SJSA1 (cell line): ENCODE measurements at places on chromosomes 3 and 15. TPM values are rescaled to one million over a fixed set of nuclear protein-coding genes. Genes with fewer than 3 reads are reported as not detected.

GRCh38 chr15:47887241-47887800 is 170.0 kb downstream of the SEMA6D start:
- no peak overlapping the region for H3K27ac ChIP-seq
- no peak overlapping the region for H3K4me3 ChIP-seq
- peaks cover 6% of the 10 kb centered on the region; the same call in 1 of the 2 replicates for H3K4me1 ChIP-seq
- DNase-seq = no peak
- no peaks in the 10 kb centered on the region for H3K27me3 ChIP-seq

Gene GNAT1
- total RNA-seq = not detected in 2 replicates

DNA sequence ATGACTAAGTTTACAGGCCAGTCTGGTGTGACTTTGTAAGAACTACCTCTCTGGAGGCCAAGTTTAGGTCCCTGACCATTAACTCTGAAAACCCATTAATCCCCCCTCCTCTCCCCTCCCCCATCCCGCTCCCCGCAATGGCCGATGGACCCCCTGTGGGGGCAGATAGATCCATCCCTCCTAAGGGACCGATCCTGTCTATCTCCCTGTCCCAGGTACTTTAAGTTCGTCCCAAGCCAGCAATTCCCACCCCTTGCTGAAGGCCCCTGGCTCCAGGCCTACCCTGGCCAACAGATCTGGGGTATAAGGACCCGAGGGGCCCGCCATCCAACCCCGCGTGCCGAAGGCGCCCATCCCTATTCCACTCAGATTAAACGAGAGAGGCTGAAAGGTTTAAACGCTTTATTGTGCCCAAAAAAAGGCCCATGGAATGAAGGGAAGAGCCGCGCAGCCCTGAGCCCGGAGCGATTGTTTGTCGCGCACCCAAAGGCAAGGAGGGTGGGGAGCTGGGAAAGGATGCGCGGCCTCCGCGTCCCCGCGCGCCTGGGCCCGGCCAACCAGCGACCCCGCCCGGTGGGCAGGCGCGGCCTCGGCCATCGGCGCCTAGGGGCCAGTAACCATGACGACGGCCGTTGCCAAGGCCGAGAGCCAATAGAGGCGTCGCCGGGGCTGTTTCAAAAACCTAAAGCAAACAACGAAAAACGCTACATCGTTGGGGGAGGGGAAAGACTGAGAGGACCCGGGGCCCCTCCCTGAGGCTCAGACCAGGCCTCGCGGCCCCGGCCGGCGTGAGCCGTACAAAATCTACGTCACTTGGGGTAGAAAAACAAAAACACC is 35.9 kb downstream of the HMCES start:
- H3K4me1 ChIP-seq = peaks cover 20% of the 10 kb centered on the region
- H3K4me3 ChIP-seq = peak overlapping the region; percentile 60
- H3K27me3 ChIP-seq = 0 out of 2 replicates have a peak, but pooled peaks cover 3% of the 10 kb centered on the region
- peaks cover 18% of the 10 kb centered on the region for H3K36me3 ChIP-seq
- DNase-seq = peak; percentile 91
- H3K27ac ChIP-seq = peak overlapping the region; percentile 82

GRCh38 chr3:177525987-177526712 is 328.9 kb upstream of the TBL1XR1 start:
- H3K27ac ChIP-seq = peak overlapping the region; percentile 77
- H3K27me3 ChIP-seq = no peaks in the 10 kb centered on the region
- peaks cover 23% of the 10 kb centered on the region for H3K4me1 ChIP-seq
- H3K36me3 ChIP-seq = no peaks in the 10 kb centered on the region
- no peak overlapping the region for H3K4me3 ChIP-seq
- DNase-seq = peak; percentile 77

Gene AMOTL2
- total RNA-seq = 86.3 and 142 TPM in 2 replicates

- no peaks in the 10 kb centered on the region for H3K4me1 ChIP-seq
- peaks cover 56% of the 10 kb centered on the region for H3K36me3 ChIP-seq
- no peak for DNase-seq
- no peak overlapping the region for H3K4me3 ChIP-seq
These were observed 29.4 kb downstream of the TP53BP1 start for GRCh38 chr15:43463507-43463906.

Gene PLS1
- 5.2 and 5.4 TPM in 2 replicates for total RNA-seq

DNA sequence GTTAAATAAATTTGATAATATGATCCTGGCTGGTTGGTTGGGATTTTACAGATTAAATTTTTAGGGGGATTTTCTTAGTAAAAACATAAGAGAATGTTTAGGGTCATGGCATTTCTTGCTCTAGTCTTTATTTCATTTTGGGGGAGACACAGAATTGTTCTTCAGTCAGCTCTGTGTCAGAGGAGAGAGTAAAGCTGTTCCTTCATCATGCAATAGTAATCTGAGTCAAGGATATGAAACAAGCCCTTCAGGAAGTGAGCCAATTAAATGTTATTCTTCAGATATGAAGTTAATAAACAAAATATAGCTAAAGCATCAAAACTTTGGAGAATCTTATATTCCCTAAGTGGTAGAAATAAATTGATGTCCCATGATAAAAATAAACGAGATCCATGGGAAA is 22.9 kb upstream of the SLC4A7 start:
- H3K36me3 ChIP-seq = no peaks in the 10 kb centered on the region
- no peaks in the 10 kb centered on the region for H3K27me3 ChIP-seq
- peaks cover 34% of the 10 kb centered on the region for H3K4me1 ChIP-seq
- no peak overlapping the region for H3K4me3 ChIP-seq
- no peak overlapping the region for H3K27ac ChIP-seq

Gene NUP210
- 0.05 TPM in 1 of 2 replicates, not detected in the other for total RNA-seq

- peak overlapping the region; percentile 48 for H3K4me3 ChIP-seq
- peaks cover 29% of the 10 kb centered on the region for H3K27me3 ChIP-seq
- peaks cover 26% of the 10 kb centered on the region for H3K4me1 ChIP-seq
- H3K27ac ChIP-seq = peak overlapping the region; percentile 21
These were observed 1.3 kb downstream of the GREM1 start for GRCh38 chr15:32718821-32719716.

DNA sequence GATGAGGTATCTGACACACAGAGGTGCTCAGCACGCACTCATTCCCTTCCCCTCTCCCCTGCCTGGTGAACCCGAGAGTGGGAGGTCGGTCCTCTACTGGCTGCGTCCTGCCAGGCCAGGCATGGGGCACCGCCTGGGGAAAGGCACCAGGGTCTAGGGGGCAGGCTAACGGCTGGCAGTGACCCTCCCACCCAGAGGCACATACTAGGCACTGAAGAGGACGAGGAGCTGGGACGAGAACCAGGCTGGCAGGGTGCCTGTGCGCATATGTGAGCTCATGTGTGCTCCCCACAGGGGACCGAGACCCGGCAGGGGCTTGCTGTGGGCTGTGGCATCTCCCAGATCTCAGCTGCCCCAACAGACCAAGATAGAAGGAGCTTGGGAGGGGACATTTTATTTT is 86.7 kb downstream of the IQSEC1 start:
- no peaks in the 10 kb centered on the region for H3K4me1 ChIP-seq
- no peak for DNase-seq
- H3K27ac ChIP-seq = no peak overlapping the region
- no peak overlapping the region for H3K4me3 ChIP-seq

- no peak overlapping the region for H3K27ac ChIP-seq
- H3K27me3 ChIP-seq = no peaks in the 10 kb centered on the region
- peaks cover 16% of the 10 kb centered on the region for H3K4me1 ChIP-seq
- DNase-seq = no peak
- H3K4me3 ChIP-seq = no peak overlapping the region
These were observed 36.0 kb downstream of the CCDC54 start for GRCh38 chr3:107413264-107413663.

Gene LINGO1
- total RNA-seq = not detected in 2 replicates

- no peak for DNase-seq
- H3K4me3 ChIP-seq = no peak overlapping the region
- no peaks in the 10 kb centered on the region for H3K27me3 ChIP-seq
- no peaks in the 10 kb centered on the region for H3K36me3 ChIP-seq
- no peak overlapping the region for H3K27ac ChIP-seq
- H3K4me1 ChIP-seq = no peaks in the 10 kb centered on the region
These were observed 294.9 kb downstream of the RORA start for GRCh38 chr15:60933900-60934885.

- peaks cover 5% of the 10 kb centered on the region for H3K36me3 ChIP-seq
- no peaks in the 10 kb centered on the region for H3K27me3 ChIP-seq
- no peak overlapping the region for H3K4me3 ChIP-seq
- peaks cover 58% of the 10 kb centered on the region for H3K4me1 ChIP-seq
These were observed 4.1 kb downstream of the TJP1 start for GRCh38 chr15:29818141-29818540.

Gene IMPG2
- total RNA-seq = 0.05 and 0.09 TPM in 2 replicates

GRCh38 chr3:15794303-15794771 is 3.4 kb downstream of the ANKRD28 start:
- H3K27ac ChIP-seq = peak overlapping the region; percentile 96
- H3K27me3 ChIP-seq = no peaks in the 10 kb centered on the region
- H3K4me3 ChIP-seq = peak overlapping the region; percentile 42
- peaks cover 53% of the 10 kb centered on the region for H3K36me3 ChIP-seq
- peaks cover 19% of the 10 kb centered on the region for H3K4me1 ChIP-seq
- DNase-seq = no peak

GRCh38 chr15:72222393-72222792 is 8.6 kb downstream of the PKM start:
- H3K36me3 ChIP-seq = peaks cover 86% of the 10 kb centered on the region
- no peak for DNase-seq

- no peak overlapping the region for H3K27ac ChIP-seq
- H3K4me1 ChIP-seq = peaks cover 9% of the 10 kb centered on the region
- no peaks in the 10 kb centered on the region for H3K36me3 ChIP-seq
- no peaks in the 10 kb centered on the region for H3K27me3 ChIP-seq
These were observed 78.8 kb downstream of the EOMES start for GRCh38 chr3:27643355-27643754.

Gene ZNF660
- total RNA-seq = 2.6 and 4.3 TPM in 2 replicates

Gene ZPLD1
- not detected in 2 replicates for total RNA-seq

DNA sequence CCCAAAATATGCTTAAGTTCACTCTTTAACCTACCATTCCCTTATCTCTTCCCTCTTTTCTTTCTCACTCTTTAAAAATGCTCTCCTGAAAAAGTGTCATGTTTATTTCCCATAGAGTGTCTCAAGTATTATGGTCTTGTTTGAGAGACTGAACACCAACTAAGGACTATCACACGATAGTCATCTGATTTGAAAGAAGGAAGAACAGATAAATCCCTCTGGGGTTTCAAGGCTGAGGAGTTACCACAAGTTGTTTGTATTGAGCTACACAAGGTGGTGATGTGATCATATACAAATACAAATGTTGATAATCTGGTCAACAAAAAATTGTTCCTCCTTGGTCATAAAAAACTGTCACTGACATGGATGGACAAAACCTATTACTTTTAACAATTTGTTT is 13.8 kb downstream of the MEIS2 start:
- peaks cover 4% of the 10 kb centered on the region for H3K36me3 ChIP-seq
- H3K4me3 ChIP-seq = no peak overlapping the region
- H3K27ac ChIP-seq = no peak overlapping the region
- H3K4me1 ChIP-seq = no peaks in the 10 kb centered on the region
- DNase-seq = no peak

Gene PLA2G4B
- total RNA-seq = 2.2 and 2.7 TPM in 2 replicates

DNA sequence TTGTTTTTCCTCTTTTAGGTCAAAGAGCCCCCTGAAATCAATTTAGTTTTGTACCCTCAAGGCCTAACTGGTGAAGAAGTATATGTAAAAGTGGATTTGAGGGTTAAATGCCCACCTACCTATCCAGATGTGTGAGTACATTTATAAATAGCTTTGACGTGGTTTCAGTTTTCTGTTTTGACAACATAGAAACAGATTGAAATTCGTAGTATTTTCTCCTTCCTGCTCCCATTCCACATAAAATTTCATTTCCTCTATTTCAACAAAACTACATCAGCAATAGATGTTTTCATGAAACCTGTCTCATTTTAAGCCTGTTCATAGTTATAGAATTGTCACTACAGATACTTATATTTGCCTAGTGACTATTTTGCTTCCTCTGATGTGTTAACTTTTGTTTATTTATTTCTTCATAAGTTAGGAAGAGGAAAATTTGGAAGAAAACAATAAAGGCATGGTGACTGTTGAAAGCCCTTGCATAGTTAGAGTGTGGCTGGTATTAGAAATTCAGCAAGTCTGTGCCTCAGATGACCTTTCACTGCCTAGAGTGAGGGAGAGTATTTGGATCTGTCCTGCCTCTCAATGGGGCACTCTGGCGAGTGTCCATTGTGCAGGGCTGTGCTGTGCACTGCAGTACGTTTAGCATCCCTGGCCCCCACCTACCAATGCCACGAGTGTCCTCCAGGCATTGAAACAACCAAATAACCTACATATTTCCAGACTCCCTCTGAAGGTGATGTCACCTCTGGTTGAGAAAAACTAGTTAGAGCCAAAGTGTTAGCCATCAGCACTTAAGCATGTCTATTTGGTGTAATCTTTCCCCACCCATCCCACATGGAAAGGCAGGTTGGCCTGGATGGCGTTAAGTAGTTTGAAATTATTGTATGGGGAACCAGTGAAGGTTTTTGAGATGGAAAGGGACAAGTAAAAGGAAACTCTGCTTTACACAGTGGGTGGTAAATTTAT is 5.9 kb downstream of the EIF2AK4 start:
- 0 out of 2 replicates have a peak overlapping the region, but pooled peaks have one; percentile 11 for H3K27ac ChIP-seq
- H3K27me3 ChIP-seq = no peaks in the 10 kb centered on the region
- H3K4me1 ChIP-seq = peaks cover 35% of the 10 kb centered on the region
- peaks cover 58% of the 10 kb centered on the region for H3K36me3 ChIP-seq
- no peak for DNase-seq

DNA sequence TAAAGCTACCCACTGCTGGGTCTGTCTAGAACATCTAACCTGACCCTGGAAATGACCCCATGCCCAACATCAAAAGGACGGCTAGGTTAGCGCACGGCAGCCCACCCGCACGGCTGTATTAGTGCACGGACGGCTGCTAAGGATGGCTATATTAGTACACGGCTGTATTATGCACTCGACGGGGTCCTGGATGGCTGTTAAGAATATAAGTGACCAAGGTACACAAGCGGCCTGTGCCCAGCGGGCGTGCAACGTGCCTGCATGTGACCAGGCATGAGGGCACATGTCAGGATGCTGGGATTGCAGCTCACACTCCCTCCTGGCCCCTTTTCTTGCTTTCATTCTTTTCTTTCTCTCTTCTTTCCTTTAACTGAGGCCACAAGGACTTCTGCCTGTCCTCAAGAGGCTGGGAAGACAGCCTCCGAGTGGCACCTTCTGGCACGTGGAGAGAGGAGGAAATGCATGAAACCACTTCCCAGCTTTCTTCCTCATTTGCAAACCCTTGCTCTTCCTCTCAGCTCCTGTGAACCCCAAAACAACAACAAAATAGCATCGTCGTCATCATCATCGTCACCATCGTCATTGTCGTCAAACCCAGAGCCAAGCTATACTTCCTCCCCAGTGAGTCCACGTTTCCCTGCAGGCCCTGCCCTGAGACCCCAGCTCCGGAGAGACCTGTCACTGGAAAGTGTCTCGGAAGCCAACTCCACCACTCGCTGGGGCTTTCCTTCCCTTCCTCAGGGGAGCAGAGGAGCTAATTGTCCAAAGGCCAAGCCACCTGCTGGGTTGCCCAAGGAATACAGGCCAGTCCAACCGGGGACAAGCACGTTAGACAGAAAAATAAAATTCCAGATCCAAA is 101.8 kb downstream of the CHSY1 start:
- DNase-seq = no peak
- H3K36me3 ChIP-seq = no peaks in the 10 kb centered on the region

DNA sequence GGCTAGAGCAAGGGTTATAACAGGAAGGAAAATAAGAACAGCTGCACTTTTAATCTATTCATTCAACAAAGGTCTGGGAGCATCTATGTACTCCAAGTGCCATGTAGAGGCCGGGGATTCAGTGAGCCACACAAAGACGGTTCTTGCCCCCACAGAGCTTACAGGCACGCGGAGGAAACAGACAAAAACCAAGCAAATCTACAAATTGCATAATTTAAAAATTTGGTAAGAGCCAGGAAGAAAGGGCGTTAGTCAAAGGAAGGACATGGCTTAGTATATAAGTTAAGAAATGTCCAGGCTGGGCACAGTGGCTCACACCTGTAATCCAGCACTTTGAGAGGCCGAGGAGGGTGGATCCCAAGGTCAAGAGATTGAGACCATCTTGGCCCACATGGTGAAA is 10.4 kb upstream of the GREM1 start:
- no peaks in the 10 kb centered on the region for H3K36me3 ChIP-seq
- no peak overlapping the region for H3K4me3 ChIP-seq
- no peak overlapping the region for H3K27ac ChIP-seq
- H3K4me1 ChIP-seq = peaks cover 5% of the 10 kb centered on the region
- no peaks in the 10 kb centered on the region for H3K27me3 ChIP-seq
- no peak for DNase-seq
